ENCODE measurements at places on chromosomes 1 and 21. TPM values are rescaled to one million over a fixed set of nuclear protein-coding genes. Genes with fewer than 3 reads are reported as not detected.

GRCh38 chr1:182784556-182785171, 4.9 kb upstream of the NPL start:
- no peak overlapping the region for H3K4me3 ChIP-seq
- no peaks in the 10 kb centered on the region for H3K36me3 ChIP-seq
- no peak overlapping the region for H3K27ac ChIP-seq
- H3K27me3 ChIP-seq, result peaks cover 36% of the 10 kb centered on the region
- peaks cover 16% of the 10 kb centered on the region for H3K4me1 ChIP-seq

GRCh38 chr1:185474440-185475149, 157.6 kb upstream of the IVNS1ABP start:
- peaks cover 11% of the 10 kb centered on the region for H3K4me1 ChIP-seq
- peak; percentile 52 for DNase-seq
- H3K27ac ChIP-seq, result no peak overlapping the region
- H3K4me3 ChIP-seq, result no peak overlapping the region
- peaks cover 4% of the 10 kb centered on the region for H3K36me3 ChIP-seq

GRCh38 chr1:172973424-172973823, 77.3 kb downstream of the TNFSF18 start:
- DNase-seq, result no peak
- no peak overlapping the region for H3K4me3 ChIP-seq
- H3K36me3 ChIP-seq, result no peaks in the 10 kb centered on the region
- H3K27ac ChIP-seq, result no peak overlapping the region

GRCh38 chr1:185862235-185862634, 128.0 kb downstream of the HMCN1 start:
- H3K36me3 ChIP-seq, result no peaks in the 10 kb centered on the region
- no peak overlapping the region for H3K4me3 ChIP-seq
- DNase-seq, result no peak
- no peaks in the 10 kb centered on the region for H3K27me3 ChIP-seq
- no peak overlapping the region for H3K27ac ChIP-seq

DNA sequence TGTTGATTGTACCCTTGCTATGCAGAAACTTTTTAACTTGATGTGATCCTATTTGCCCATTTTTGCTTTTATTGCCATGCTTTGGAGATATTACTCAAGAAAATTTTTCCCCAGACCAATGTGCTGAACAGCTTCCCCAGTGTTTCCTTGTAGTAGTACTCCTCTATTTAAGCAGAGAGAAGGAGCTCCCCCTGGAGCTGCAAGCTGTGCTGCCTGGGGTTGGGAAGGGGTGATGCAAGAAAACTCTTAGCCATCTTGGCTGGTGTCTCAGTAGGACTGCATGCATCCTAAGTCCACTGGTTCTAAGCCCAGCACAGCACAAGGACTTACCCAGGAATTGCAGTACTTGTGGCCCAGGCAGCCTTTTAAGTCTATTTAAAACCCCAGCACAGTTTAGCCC, 121.6 kb downstream of the NTMT2 start:
- no peak for DNase-seq
- H3K27me3 ChIP-seq, result peaks cover 31% of the 10 kb centered on the region
- no peak overlapping the region for H3K4me3 ChIP-seq
- H3K4me1 ChIP-seq, result no peaks in the 10 kb centered on the region

DNA sequence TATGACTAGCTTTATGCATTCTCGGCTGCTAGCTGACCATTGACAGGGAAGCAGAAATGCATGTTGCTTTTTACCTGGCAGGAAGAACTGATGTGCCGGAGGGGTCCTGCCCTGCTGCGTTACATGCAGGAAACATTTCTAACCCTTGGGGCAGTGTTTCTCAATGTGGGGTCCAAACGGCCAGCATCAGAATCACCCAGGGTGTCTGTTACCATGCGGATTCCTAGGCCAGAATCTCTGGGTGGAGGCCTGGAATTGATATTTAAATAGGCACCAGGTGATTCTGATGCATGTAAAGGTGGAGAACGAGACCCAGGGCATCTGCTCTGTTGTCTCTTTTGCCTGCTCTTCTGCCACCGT, 182.7 kb downstream of the PCP4 start:
- no peak for DNase-seq
- H3K27ac ChIP-seq, result no peak overlapping the region
- H3K4me3 ChIP-seq, result no peak overlapping the region
- no peaks in the 10 kb centered on the region for H3K36me3 ChIP-seq
- no peaks in the 10 kb centered on the region for H3K27me3 ChIP-seq

DNA sequence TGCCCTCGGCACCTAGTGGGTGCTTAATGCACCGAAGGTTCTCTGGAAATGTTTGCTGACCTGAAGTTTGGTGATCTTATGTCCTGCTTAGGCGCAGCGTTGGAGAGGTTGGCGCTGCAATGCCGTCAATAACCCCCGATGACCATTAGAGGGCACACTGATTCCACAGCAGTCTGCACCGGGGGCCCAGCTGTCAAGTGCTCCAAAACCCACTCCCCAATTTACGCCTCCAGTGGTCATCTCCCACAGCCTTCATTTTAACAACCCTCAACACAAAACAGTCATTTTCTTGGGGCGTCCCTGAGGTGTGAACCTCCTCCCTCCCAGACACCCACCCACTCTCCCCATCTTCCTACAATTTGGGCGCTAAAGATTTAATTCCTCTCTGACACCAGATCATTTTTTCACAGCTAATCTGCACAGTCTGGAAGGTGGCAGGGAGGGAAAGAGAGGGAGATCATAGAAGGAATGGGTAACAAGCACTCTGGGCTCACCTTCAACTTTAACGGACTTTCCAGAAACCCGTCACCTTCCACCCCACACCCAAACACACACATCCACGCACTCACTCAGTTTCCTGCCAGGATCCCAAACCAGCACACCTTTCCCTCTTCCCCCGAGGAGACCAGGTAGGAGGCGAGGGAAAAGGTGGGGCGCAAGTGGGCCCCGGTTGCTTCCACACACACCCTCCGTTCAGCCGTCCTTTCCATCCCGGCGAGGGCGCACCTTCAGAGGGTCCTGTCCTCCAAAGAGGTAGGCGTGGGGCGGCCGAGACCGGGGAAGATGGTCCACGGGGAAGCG, 570 bp upstream of the NPR1 start:
- DNase-seq, result peak; percentile 63
- peaks cover 19% of the 10 kb centered on the region for H3K4me1 ChIP-seq
- peaks cover 56% of the 10 kb centered on the region for H3K27me3 ChIP-seq
- peak overlapping the region; percentile 72 for H3K4me3 ChIP-seq
- no peak overlapping the region for H3K27ac ChIP-seq

DNA sequence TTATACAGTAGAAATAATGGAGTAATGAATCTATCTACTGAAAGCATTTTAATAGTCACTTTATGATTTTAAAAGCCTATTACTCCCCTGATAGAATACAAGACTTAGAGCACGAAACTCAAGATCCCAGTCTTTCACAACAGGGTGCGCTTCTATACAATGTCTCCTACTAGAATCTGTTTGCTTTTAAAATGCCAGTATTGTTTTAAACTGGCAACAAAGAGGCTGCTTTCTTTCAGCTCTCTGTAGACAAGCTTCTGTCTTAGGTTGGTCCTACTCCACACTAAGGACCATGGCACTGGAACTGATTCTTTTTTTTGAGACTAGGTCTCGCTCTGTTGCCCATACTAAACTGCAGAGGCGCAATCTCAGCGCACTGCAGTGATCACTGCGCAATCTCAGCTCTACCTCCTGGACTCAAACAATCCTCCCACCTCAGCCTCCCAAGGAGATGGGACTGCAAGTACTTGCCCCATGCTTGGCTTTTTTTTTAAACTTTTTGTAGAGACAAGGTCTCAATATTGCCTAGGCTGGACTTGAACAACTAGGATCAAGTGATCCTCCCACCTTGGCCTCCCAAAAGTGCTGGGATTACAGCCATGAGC, 4.8 kb downstream of the DCAF8 start:
- peaks cover 38% of the 10 kb centered on the region for H3K4me1 ChIP-seq
- no peaks in the 10 kb centered on the region for H3K27me3 ChIP-seq
- H3K36me3 ChIP-seq, result peaks cover 22% of the 10 kb centered on the region
- no peak for DNase-seq
- no peak overlapping the region for H3K27ac ChIP-seq

GRCh38 chr1:175984813-175985212, 222.3 kb downstream of the COP1 start:
- no peaks in the 10 kb centered on the region for H3K4me1 ChIP-seq
- DNase-seq, result no peak
- no peak overlapping the region for H3K4me3 ChIP-seq
- no peak overlapping the region for H3K27ac ChIP-seq

DNA sequence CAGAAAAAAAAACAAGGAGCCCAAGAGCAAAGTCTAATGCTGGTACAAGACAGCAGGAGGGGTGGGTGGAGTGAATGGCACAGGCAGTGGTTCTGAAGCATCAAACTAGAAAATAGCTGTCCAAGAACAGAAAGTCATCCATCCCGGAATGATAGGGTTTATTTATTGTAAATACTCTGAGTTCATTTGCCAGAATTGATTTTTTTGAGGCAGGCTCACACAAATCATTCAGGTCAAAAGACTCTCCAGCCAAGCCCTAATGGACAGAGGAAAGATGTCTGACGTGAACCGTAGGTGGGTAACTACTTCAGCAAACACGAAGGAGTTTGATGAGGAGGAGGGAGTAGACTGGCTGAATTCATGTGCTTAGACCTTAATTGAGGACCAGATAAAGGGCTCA, 13.8 kb upstream of the DISP1 start:
- H3K4me1 ChIP-seq, result peaks cover 6% of the 10 kb centered on the region
- no peaks in the 10 kb centered on the region for H3K36me3 ChIP-seq
- DNase-seq, result no peak
- H3K4me3 ChIP-seq, result no peak overlapping the region
- H3K27me3 ChIP-seq, result peaks cover 37% of the 10 kb centered on the region

DNA sequence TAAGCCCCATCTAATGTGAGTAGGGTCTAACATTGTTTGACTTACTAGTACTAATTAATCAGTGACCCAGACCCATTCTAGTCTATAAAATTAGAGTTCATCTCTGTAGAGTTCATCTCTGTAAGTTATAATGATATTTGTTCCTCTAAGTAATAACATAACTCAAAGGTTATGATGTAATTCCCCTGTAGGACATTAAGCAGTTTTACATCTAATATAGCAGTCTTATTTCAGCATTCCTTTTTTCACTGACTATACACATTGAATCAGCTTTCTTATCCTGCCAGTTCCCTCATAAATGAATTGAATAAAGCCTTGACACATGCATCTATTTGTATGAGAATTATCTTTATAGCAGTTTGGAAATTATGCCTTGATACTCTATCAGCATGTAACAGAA, 90.9 kb downstream of the SH3GLB1 start:
- H3K27ac ChIP-seq, result no peak overlapping the region
- no peaks in the 10 kb centered on the region for H3K36me3 ChIP-seq
- H3K4me3 ChIP-seq, result no peak overlapping the region

GRCh38 chr1:147895123-147895522, 7.5 kb upstream of the GJA8 start:
- no peaks in the 10 kb centered on the region for H3K4me1 ChIP-seq
- no peak for DNase-seq
- H3K4me3 ChIP-seq, result no peak overlapping the region
- H3K27ac ChIP-seq, result no peak overlapping the region
- peaks cover 12% of the 10 kb centered on the region for H3K27me3 ChIP-seq

DNA sequence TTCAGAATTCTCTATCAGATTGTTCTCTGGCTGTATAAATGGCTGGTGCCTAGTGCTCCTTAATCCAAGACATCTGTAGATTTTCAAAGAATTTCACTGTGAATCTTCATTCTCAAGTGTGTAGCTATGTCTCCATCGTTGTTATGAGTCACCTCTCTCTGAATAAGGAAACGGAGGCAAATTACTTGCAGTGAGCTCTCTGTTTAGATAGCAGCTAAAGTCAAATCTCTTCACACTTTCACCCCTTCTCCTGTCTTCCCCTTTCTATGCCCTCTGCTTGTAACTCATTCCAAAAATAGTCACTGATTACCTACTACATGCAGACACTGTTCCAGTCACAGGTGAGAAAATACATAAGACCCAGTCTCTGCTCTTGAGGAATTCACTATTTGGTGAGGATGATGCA, 39.7 kb downstream of the CHML start:
- H3K27me3 ChIP-seq, result no peaks in the 10 kb centered on the region
- no peak overlapping the region for H3K27ac ChIP-seq

DNA sequence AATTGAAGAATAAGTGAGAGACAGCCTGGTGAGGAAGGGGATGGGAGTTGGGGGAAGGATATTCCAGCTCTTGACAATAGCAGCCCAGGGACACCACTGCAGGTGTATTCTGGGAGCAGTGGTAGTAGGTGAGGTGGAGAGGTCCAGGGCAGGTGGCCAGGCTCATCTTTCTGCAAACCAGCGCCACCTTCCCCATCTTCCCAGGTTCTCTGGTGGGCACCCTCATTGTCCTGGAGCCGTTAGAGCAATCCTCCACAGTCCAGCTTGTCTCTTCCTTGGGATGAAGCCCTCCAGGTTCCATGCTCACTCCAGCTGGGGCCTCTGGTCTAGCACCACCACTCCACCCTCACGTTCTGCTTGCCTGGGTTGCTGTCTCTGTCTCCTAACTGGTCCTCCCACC, 97.0 kb downstream of the IER5 start:
- no peak for DNase-seq
- peaks cover 10% of the 10 kb centered on the region for H3K27me3 ChIP-seq
- H3K36me3 ChIP-seq, result no peaks in the 10 kb centered on the region
- H3K4me1 ChIP-seq, result no peaks in the 10 kb centered on the region

GRCh38 chr1:99672530-99673213, 26.8 kb downstream of the PALMD start:
- peaks cover 40% of the 10 kb centered on the region for H3K27me3 ChIP-seq
- H3K4me1 ChIP-seq, result no peaks in the 10 kb centered on the region
- no peak for DNase-seq
- H3K4me3 ChIP-seq, result no peak overlapping the region
- H3K27ac ChIP-seq, result no peak overlapping the region

- H3K4me1 ChIP-seq, result peaks cover 5% of the 10 kb centered on the region
- no peak overlapping the region for H3K27ac ChIP-seq
- DNase-seq, result no peak
- no peak overlapping the region for H3K4me3 ChIP-seq
- H3K27me3 ChIP-seq, result no peaks in the 10 kb centered on the region
- H3K36me3 ChIP-seq, result peaks cover 24% of the 10 kb centered on the region
Measured at GRCh38 chr1:193654951-193655735, 468.7 kb upstream of the B3GALT2 start.

DNA sequence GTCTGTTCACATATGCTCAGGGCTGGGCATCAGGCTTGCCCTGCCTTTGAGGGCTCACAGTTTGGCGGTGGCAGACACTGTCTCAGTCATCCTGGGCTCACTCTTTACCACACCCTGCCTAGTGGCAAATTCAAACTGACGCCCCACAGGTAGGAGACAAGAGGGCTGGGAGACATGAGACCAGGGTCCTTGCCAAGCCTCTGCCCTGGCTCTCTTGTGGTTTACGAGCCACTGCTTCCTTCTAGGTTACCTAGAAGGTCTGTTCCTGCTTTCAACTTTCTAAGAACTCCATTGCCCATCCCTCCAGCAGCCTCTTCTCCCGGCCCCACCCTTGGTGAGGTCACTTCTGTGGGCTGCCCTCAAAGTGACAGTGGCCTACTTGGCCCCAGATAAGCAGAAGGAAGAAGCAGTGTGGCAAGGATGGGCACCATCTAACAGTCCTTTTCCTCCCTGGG, 10.5 kb downstream of the KIF21B start:
- peak overlapping the region; percentile 27 for H3K4me3 ChIP-seq
- DNase-seq, result peak; percentile 80
- H3K4me1 ChIP-seq, result peaks cover 91% of the 10 kb centered on the region
- no peaks in the 10 kb centered on the region for H3K27me3 ChIP-seq
- peaks cover 24% of the 10 kb centered on the region for H3K36me3 ChIP-seq

FCGR3B gene
- total RNA-seq, result 0.37 TPM

CELA3A gene
- not detected for total RNA-seq

S100A1 gene
- total RNA-seq, result not detected

TRIM17 gene
- 2.6 TPM for total RNA-seq

NBPF14 gene
- 21.3 TPM for total RNA-seq

SH2D1B gene
- total RNA-seq, result not detected

FCGR2B gene
- total RNA-seq, result 0.20 TPM

CSMD2 gene
- not detected for total RNA-seq

LCE1F gene
- total RNA-seq, result not detected

ZNF648 gene
- not detected for total RNA-seq

FCGR1A gene
- 0.70 TPM for total RNA-seq

All from activated CD8-positive, alpha-beta memory T cell treated with anti-CD3 and anti-CD28 coated beads, Interleukin-2, amount 10 ng/mL, durations not matched to agents 7 days and 5 days (primary cell).